HT-29 (cell line): ENCODE measurements at places on chromosomes 3 and 15. TPM values are rescaled to one million over a fixed set of nuclear protein-coding genes. Genes with fewer than 3 reads are reported as not detected.

DNA sequence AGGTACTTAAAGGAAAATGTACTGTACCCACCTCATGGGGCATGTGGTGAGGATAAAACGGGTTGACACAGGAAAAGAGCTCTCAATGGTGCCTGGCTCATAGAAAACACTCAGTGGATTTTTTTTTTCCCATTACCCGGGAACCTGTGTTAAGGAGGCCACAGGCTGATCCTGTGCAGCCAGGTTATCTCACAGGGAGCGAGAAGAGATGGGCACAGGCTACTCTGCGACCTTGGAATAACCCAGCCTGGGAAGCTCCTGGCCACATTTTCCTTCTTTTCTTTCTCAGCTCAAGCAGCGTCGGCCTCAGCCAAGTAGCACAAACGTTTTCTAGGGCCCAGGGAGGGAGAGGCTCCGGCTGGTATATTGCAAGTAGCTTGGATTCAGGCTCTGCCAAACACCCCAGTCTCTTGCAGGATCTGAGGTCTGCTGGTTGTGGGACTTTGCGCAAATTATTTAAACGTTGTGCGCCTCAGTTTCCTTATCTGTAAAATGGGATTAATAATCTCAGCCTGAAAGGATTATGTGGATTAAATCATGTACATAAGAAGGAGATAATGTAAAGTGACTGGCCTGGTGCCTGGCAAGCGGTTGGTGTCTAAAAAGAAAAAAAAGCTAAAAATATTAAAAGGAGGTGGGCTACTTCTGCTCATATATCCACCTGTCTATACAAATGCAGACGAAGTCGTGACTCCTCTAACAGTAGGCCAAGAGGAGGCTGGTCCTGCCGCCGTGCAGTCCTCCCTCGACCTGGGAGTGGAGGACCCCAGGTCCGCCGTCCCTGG is 2.2 kb downstream of the FURIN start:
- DNase-seq: peak; percentile 44

- no peak for DNase-seq
Observed at GRCh38 chr3:85790445-85791030, 831.7 kb downstream of the CADM2 start.

DNA sequence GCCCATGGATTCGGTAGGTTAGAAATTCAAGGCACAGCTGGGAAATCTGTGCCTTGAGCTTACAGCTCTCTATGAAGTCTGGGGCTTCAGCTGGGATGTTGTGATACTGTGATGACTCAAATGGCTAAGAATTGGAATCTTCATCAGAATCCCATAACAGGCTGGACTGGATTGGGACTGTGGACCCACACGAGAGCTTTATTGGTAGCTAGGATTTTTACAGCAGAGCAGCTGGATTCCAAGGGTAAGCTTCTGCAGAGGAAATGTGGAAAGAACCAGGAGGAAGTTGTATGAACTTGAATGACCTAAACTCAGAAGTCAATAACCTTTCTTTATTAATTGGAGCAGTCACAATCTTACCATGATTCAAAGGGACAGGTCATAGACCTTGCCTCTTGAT is 1187.1 kb downstream of the ROBO1 start:
- no peak for DNase-seq

- no peak for DNase-seq
Observed at GRCh38 chr3:105674437-105675065, 194.3 kb downstream of the CBLB start.

GRCh38 chr3:4505688-4506558 is 12.8 kb downstream of the ITPR1 start:
- no peak for DNase-seq

GRCh38 chr3:24047513-24047912 is 102.4 kb downstream of the NR1D2 start:
- DNase-seq: no peak

The IGSF11 gene
- total RNA-seq: not detected in 2 replicates

The SMAD6 gene
- total RNA-seq: 101 and 123 TPM in 2 replicates

The SERINC4 gene
- not detected in 2 replicates for total RNA-seq
